Stimulated activated CD8-positive, alpha-beta memory T cell treated with anti-CD3 and anti-CD28 coated beads, Interleukin-7, amount 100 ng/mL, for 1 hour (primary cell): ENCODE measurements at places on chromosomes 7 and 10.

DNA sequence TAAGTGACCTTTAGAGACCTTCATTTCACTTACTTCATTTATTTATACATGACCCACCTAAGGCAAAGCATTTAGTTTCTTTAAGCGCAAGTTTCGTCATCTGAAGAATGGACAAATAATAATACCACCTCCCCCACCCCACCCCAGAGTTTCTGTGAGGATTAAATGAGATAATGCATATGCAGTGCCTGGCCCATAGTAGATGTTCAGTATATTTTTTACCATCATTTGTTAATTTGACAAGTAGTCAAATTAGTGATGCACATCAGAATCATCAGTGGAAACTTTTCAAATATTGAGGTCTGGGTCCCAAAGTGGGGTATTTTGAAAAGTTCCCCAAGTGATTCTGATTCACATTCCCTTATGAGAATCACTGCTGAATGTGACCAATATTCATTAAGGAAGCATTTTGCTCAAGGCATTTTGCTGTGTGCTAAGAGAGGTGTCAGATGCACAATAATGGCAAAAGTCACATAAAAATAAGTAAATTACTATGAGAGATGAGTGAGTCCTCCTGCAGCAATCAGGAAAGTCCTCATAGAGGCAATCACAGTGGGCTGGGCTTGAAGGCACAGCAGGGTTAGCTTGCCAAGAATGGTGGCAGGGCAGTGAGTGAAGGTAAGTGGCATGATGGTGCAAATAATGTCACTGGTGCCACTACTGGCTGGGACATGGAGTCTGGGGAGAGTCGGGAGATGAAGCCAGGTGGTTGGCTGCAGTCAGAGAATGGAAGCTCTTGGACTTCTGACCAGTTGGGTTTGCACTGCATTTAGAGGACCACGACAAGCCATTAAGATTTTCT lies 244.1 kb downstream of the PTEN start:
- no peak for DNase-seq

DNA sequence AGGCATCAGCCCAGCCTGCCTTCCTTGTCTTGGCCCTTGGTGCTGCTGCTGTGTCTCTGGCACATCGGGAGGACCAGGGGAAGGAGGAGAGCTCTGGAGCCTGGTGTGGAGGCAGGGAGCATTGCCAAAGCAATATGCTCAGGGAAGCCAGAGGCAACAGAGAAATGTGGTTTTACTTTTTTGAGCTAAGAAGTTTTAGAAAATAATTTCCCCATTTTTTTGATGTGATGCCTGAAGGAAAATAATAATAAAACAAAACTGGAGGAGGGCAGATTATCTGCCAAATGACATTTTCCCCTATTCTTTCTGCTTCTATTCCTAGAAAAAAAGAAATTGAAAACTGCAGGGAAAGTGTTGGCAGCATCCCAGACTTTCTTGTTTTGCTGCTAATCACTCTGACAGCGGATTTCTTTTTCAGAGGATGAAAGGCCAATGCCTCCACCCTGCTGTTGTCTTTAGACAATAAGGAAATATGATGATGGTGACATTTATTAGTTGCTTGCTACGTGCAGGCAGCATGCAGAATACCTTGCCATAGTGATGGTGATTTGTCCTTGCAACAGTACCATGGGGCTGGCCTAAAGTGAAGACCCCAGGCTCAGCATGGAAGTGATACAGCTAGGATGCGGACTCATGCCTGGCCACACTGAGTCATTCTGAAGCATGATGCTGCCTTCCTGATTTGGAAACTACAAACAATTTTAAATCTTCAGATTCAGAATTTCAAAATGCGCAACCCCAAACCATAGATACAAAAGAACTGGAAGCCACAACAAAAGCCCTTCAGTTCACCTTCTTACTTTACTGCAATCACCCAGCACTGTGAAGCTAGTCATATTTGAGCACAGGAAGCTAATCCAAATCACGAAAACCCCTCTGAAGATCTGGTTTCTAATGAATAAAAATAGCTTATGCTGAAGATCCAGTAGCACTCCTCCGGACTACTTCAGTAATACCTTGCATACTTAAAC lies 260.2 kb upstream of the TMEM72 start:
- DNase-seq, result no peak

DNA sequence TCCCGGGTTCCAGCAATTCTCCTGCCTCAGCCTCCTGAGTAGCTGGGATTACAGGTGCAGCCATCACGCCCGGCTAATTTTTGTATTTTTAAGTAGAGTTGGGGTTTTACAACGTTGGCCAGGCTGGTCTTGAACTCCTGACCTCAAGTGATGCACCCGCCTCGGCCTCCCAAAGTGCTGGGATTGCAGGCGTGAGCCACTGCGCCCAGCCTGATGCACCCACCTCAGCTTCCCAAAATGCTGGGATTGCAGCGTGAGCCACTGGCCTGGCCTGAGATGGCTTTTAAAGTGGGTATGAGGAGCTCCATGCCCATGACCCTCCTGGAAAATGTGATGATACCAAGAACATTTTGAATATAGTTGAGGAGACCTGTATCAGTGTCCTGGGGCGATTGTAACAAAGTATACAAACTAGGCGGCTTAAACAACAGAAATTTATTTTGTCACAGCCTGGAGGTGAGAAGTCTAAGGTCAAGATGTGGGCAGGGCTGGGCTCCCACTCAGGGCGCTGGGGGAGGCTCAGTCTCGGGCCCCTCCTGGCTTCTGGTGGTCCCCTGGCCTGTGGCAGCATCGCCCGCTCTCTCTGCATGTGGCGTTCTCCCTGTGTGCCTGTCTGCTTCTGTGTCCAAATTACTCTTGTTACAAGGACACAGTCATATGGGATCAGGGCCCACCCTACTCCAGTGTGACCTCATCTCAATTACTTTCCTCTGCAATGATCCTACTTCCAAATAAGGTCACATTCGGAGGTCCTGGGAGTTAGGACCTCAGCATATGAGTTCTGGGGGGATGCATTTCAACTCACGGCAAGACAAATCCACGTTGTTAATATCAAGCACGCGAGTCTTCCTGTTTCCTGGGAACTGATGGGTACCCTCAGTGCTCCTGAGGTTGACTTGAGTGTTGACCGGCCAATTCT lies 108.8 kb downstream of the ACTR3B start:
- DNase-seq, result no peak

GRCh38 chr7:26085771-26086170 lies 66.2 kb upstream of the NFE2L3 start:
- DNase-seq, result no peak

GRCh38 chr7:66747881-66748511 lies 7.5 kb downstream of the RABGEF1 start:
- DNase-seq, result no peak

- no peak for DNase-seq
Observed at GRCh38 chr10:85702768-85703167, 663.8 kb downstream of the GRID1 start.

DNA sequence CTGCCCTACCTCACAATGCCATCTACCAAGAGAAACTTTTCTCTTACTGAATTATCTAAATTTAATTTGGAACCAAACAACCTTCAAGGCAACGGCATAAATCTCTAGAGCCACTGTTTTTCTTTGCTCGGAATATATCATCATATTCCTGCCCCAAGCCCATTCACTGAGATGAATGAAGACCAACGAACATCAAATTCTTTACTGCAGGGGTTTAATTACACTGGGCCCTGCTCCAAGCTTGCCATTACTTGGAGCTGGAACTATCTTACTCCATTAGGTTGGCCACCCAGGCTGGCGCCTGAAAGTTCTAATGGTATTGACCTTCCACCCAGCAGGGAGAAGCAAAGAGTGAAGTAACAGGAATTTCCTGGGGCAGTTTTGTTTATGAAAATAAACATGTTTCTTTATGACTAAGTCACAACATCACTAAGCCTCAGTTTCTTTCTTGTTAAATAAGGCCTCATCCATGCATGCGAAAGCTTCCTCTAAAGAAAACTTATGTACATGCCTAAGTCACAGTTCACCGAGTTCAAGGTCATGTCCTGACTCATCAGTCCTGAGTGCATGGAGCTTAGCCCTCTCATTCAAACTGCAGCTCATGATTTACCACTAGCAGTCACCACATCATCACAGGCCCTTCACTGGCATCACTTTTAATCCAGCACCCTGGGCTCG lies 42.1 kb upstream of the ANAPC16 start:
- no peak for DNase-seq

DNA sequence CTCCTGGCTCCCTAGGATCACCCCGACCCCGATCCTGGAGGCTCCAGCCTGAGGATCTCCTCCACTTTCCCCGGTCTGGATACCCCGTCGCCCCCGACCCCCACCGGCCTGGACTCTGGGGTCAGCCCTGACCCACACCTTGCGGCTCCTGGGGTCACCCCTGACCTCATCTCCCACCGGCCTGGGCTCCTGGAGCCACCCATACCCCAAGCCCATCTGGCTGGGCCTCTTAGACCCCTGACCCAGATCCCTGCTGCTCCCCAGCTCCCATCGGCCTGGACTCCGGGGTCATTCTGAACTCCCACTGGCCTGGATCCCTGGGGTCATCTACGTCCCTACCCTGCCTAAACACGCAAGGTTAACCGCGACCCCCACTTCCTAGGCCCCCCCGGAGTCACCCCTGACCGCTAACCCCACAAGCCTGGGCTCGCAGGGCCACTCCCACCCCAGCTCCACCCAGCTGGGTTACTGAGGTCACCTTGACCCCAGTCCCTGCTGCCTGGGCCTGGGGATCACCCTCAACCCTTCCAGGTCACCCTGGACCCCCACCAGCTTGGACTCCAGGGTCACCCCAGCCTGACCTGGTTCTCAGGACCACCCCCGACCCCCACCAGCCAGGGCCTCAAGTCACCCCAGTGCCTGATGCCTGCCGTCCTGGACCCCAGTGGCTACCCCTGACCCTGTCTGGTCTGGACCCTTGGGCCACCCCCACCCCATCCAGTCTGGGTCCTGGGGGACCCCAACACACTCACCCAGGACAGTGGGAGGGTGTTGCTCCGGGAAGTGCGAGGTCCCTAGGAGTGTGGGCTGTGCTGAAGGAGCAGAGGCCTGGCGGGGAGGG lies 1.2 kb downstream of the FOXK1 start:
- no peak for DNase-seq

DNA sequence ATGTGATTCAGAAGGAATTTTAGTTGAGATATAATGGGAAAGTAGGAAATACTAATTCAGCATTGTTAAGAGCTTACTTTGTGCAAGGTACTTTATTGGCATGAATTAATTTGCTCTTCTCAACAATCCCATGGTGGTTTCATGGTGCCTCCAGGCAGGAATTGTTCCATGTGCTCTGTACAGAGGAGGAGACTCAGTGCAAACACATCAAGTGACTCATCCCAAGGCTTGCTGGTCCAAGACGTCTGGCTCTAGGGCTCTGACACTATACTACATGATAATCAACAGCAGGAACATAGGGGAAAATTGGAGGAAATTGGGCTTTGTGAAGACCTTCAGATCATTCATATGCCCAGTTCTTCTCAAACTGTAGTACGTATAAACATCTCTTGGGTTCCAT lies 66.5 kb upstream of the PRKG1 start:
- no peak for DNase-seq
